ENCODE measurements at places on chromosomes 16 and 17.

DNA sequence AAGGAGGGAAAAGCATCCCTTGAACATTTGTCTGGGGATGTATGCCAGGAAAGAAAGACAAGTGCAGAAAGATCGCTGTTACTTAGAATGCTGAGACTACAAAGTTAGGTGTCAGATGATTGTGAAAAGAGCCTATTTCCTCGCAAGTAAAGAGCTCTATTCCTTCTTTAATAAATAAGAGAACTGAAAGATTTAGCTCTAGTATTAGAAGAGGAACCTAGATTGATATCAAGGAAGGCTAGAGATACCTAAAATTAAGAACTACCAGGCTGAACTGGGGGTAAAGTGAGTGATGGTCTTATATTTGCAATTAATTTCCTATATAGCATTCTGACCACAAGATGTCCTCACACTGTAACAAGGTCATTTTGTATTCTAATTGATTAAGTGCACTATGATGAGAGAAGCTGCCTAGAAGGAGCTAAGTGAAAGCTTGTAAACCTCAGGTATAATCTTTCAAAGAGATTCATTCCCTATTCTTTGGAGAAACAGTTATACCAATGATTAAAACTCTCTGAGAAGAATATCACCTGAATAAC lies 62.3 kb downstream of the SSH2 start:
- no peak for DNase-seq

DNA sequence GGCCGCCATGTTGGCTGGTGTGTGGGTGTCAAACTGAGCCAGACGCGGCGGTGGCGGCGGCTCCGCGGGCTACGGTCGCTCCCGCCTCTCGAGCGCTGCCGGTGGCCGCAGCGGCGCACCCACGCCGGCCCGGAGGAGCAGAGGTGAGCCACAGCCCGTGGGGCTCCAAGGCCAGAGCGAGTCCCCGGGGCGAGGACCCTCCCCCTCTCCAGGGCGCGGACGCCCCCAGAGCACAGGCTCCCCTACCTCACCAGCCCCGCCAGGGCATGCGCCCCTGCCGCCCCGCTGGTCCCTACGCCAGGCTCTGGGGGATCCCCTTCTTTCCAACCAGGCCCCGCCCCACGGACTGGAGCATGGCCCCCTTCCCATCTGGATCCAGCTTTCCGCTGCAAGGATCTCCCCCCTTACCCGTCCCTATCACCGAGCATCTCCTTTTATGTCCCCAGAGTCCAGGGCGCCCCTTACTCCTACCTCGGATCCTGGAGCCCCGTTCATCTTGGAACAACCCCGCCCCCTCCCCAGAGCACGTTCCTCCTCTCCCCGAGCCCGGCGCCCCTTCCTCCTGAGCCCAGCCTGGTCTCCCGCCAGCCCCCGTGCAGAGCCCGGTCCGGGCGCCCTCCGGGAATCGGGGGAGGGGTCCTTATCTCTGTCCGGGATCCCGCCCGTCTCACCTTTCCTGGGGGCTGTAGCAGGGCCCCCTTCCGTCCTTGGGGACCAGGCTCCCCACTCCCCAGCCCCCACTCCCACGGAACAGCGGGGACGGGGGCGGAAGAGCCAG lies 412 bp downstream of the EPN2 start:
- peak; percentile 69 for DNase-seq

DNA sequence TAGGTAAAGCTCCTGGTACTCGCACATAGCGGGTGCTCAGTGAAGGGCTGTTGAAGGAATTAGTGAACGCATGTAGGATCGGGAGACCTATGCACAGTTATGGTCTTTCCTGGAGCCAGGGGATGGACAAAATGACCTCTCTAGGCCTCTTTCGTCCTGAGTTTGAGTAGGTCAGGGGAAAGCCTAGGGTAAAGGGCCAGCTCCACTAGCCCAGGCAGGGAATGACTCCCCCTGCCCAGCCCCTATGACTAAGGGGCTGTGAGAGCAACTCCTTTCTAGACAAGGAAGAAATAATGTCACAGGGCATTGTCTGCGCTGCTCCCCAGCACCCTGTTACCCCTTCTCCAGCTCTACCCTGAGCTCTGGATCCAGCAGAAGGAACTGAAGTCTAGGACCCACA lies 24.6 kb upstream of the FMNL1 start:
- DNase-seq, result no peak

GRCh38 chr16:46903255-46903905 lies 19.2 kb downstream of the GPT2 start:
- DNase-seq, result no peak

DNA sequence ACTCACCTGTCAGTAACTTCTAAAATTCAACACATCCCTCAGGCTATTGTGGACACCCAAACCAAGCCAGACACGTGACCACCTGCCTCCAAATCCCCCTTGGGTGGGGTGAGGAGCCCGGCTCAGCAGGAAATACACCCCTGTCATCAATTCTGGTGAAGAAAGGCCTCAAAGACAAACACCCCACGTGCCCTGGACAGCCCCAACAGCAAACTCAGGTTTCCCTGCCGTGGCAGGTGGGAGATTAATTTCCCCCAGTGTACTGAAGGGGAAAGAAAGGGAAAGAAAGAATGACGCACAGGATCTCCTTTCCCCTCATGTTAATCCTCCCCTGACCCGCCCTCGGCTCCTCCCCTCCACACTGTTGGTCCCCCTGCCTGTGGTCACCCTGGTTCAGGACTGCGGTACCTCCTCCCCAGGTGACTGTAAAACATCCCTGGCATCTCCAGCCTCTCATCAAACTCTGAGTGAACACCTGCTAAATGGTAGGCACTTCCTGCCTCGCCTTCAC lies 98.3 kb downstream of the ZNF423 start:
- no peak for DNase-seq

All from GM20000 (cell line).